Stimulated activated CD8-positive, alpha-beta memory T cell treated with anti-CD3 and anti-CD28 coated beads, Interleukin-7, amount 100 ng/mL, for 1 hour (primary cell): ENCODE measurements at places on chromosomes 3 and 15.

GRCh38 chr3:140723576-140723975 lies 45.7 kb downstream of the TRIM42 start:
- DNase-seq: no peak

DNA sequence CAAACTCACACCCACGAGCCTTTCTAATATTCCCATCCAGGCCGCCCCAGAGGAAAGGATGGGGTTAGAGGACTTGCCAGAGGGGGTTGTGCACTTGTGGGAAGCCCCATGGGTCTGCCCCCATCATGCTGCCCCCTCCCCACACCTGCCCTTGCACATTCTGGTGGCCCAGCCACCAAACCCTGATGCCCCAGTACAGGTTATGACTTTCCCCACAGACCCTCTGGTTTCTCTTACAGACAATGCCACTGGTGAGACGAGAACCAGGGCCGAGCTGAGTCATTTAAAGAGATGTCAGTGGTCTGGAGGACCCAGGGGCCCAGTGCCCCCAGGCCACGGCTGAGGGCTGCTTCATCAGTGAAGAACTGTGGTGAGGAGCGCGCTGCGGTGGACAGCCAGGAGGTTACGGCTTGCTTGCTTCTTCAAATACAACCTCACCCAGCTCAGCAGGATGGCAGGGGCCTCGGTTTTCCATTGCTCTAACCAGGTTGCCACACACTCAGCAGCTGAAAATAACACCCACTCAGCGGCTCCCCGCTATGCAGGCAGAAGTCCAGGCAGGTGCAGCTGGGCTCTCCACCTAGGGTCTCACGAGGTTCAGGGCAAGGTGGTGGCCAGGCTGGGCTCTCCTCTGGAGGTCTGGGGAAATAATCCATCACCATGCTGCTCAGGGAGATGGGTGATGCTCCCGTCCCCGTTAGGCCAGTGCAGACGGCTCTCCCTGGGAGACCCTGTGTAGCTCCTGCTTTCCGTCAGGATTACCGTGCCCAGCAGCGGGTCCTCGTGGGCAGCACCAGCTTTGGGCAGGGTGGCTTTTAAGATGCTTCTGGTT lies 13.8 kb upstream of the SNRPA1 start:
- DNase-seq: no peak

DNA sequence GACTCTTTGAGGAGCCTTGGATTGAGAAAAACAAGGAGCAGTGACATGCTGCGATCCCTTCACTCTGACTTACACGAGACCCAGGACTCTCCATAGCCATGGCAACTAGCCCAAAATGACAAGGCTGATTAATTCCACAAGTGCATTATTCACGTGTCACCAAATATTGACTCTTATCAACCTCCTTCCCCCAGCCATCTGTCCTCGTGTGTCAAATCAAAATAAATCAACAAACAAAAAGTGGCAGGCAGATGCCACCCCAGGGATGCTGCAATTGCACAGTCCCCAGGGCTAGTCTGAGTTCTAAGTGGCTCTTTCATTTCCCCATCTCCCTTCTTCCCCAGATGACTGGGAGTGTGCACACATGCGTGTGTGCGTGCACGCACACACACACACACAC lies 104.9 kb downstream of the AQP9 start:
- no peak for DNase-seq

- no peak for DNase-seq
Measured at GRCh38 chr15:72155003-72155621, 36.9 kb downstream of the SENP8 start.

GRCh38 chr3:98754483-98754882 lies 8.7 kb upstream of the ST3GAL6 start:
- DNase-seq: no peak

DNA sequence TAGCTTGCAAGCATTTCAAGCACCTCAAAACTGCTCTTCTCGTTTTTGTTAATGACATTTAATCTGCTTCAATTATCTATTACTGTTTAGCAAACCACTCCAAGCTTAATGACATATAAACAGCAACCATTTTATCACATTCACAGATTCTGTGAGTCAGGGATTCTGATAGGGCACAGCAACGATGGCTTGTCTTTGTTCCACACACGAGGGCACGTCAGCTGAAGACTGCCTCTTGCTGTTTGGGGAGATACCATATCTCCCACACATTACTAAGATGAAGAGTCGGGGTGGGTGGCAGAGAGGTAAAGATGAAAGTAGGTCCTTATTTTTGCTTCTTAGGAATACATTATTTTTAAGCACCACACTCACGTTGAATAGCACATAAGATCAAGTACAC lies 19.3 kb downstream of the CPOX start:
- DNase-seq: no peak

GRCh38 chr3:171190668-171191067 lies 164.1 kb upstream of the SLC2A2 start:
- no peak for DNase-seq

DNA sequence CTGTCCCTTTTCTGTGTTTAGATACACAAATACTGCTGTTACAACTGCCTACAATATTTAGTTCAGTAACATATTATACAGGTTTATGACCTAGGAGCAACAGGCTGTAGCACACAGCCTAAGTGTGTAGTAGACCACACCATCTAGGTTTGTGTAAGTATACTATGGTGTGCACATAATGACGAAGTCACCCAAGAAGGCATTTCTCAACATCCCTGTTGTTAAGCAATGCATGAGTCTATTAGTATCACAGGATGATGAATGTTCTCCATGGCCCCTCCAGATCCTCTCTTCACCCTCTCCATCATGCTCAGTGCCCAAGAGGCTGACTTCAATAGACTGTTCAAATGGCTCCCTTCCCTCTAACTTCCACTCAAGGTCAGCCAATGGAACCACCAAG lies 14.6 kb upstream of the SEC62 start:
- DNase-seq: no peak

GRCh38 chr3:94440767-94441493 lies 378.1 kb downstream of the NSUN3 start:
- no peak for DNase-seq

- DNase-seq: no peak
Measured at GRCh38 chr3:101992863-101993262, 143.5 kb downstream of the NFKBIZ start.
